ENCODE measurements at places on chromosomes 4 and X. TPM values are rescaled to one million over a fixed set of nuclear protein-coding genes. Genes with fewer than 3 reads are reported as not detected.

SLIT2 gene
- 0.07 TPM for total RNA-seq

RHOXF2 gene
- total RNA-seq: not detected

CDX4 gene
- not detected for total RNA-seq

NDNF gene
- total RNA-seq: not detected

SOD3 gene
- not detected for total RNA-seq

CLGN gene
- not detected for total RNA-seq

RIBC1 gene
- total RNA-seq: 0.44 TPM

ZCCHC18 gene
- total RNA-seq: 0.69 TPM

CLNK gene
- total RNA-seq: 0.79 TPM

STATH gene
- not detected for total RNA-seq

ARMCX4 gene
- total RNA-seq: 3.1 TPM

RRH gene
- total RNA-seq: not detected

ADH6 gene
- total RNA-seq: not detected

MGARP gene
- 0.21 TPM for total RNA-seq

CXCL8 gene
- 10.8 TPM for total RNA-seq

ELK1 gene
- total RNA-seq: 104 TPM

GPR34 gene
- 0.43 TPM for total RNA-seq

EDA gene
- total RNA-seq: 1.2 TPM

ENPEP gene
- total RNA-seq: 0.36 TPM

IGBP1 gene
- 30.5 TPM for total RNA-seq

PABPC1L2B gene
- total RNA-seq: not detected

Measured in activated CD4-positive, alpha-beta T cell treated with anti-CD3 and anti-CD28 coated beads, Interleukin-2, amount 10 ng/mL, durations not matched to agents 24 days and 14 days (primary cell).